Activated naive CD4-positive, alpha-beta T cell treated with anti-CD3 and anti-CD28 coated beads, Interleukin-2, amount 50 U/mL, for 72 hours (primary cell): ENCODE measurements at places on chromosomes 2 and 18.

DNA sequence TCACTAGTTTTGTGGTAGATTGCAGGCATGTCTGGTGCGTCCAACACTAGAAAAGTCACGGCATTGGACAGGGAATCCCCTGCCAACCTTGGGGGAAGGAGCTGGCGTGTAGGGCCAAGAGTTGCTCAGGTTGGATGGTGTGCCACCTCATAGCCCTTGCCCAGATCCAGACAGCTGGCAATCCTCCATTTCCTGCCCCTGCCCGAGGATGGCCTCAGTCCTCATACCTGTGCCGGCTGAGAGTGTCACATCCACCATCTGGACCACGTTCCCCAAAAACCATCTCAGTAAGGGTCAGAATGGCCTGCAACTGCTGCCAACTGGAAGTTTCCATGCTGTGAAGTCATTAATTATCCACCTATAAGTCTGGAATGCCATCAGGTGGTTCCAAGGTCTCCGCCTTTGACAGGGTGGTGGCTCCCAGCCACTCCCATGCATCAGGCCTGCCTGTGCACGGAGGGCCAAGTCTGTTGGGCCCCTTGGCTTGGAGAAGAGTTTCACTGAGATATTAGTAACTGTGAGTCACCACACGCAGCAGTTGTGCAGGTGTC is 55.0 kb downstream of the IMPA2 start:
- peak; percentile 28 for DNase-seq

DNA sequence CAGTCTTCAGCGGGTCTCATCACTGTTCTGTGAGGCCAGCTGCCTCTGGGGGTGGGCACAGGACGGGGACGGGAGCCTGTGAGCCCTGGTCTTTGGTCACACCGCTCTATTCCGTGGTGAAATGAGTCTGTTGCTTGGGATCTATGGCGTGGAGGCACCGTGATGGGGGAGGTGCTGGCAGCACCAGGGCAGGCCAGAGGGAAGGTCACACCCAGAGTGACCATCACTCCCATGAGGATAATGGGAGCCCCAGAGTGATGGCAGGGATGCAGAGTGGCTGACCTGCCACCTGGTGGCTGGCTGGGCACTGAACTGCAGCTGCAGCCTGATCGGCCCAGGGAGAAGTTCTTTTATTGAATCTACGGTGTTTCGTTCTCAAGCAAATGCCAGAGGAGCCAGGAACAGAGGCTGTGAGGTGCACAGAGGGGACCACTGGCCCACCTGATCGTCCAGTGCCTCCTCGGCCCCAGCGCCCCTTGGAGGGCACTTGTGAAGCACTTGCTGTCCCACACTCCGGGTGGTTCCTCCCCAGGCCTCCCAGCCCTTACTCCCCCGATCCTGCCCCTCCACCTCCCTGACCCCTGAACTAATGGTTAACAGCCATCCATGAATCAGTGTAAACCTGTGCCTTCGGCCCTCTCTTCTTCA is 17.9 kb downstream of the KCNIP3 start:
- no peak for DNase-seq

GRCh38 chr2:12317814-12318426 is 398.8 kb upstream of the TRIB2 start:
- DNase-seq, result no peak

GRCh38 chr2:194566907-194567660 is 1089.9 kb upstream of the SLC39A10 start:
- DNase-seq, result no peak

- DNase-seq, result no peak
Observed at GRCh38 chr2:8577573-8577972, 104.3 kb upstream of the ID2 start.

DNA sequence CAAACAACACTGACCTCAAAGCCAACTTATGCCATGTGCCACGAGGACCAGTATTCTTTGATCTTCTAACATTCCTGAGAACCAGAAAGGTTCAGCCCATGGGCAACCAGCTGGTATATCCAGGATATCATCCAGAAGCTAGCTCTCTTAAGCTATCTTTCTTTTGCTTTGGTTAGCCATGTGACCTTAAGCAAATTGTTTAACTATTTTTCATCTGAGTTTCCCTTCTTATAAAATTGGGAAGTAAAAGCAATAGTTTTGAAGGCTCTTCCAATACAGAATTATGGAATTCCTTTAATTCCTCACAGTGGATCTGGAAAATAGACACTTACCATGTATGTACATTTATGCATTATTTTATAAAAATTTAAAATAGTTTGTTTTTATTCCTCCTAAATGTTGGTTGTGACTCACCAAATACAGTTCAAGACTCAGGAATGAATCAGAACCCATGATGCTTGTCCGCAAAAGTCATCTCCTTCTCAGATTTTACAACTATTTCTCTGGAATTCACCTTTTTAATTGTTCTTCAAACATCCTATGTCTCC is 435.7 kb downstream of the ZEB2 start:
- DNase-seq, result no peak

DNA sequence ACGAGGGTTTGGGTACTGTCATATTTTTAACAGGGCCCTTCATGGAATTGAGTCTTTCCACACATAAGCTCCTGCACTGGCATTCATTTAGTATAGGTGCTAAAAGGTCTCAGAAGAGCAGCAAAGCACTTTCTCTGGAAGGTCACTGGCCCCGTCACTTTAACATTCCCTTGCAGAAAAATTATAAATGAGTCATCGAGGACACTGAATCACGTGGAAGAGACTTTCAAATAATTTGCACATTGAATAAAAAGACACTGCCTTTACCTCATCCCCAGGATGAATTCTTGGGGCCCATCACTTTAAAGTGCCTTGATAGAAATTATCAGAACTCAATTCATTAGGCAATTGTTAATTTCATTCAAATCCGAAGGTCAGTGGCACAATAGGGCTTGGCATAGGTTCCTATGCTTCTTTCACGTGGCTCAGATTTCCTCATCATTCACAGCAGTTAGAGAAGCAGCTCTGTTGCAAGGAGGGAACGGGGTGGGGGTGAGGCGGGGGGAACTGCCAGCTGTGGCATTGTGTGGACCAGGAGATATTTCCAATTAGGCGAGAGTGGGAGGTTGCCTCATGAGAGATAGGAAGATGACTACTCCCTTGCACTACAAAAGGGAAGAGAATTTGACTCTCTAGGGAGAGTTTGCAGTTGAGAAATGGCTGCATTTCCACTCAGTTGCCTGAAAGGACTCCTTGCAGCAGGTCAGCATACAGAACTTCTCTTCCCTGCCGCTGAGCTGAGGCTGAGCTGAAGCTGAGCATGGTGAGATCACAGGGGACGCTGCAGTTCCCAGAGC is 86.3 kb upstream of the NPAS2 start:
- DNase-seq, result no peak

DNA sequence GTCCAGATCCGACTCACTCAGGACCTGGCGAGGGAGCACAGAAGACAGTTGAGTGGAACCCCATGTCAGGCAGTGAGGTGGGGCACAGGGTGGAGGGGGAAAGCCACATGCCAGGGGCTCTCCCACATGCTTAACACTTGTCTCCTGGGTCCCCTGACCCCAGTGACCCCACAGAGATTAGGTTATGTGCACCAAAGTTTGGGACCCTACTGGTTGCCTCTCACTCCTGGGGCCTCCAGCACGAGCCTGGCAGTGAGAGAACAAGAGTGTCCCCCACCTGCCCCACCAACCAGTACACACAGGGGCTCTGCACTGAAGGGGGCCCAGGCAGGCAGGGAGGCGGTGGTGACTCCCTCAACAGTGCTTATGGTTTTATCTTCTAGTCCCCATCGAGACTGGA is 58.3 kb downstream of the CIB4 start:
- no peak for DNase-seq

DNA sequence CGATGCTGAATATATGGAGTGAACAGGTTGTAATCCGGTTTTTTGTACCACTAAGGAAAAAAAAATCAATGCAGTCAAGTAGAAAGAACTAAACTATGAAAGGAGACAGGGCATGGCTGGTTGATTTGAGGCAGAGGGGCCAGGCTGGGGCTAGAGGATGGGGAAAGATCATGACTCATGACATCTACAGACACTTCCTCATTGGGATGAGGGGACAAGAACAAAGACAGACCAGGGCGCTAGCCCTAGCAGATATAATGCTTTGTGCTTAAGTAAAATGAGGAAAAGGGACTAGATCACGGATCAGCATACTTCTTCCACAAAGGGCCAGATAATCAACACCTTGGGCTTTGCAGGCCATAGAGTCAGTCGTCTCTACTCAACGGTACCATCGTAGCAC is 55.8 kb downstream of the ST6GAL2 start:
- no peak for DNase-seq

DNA sequence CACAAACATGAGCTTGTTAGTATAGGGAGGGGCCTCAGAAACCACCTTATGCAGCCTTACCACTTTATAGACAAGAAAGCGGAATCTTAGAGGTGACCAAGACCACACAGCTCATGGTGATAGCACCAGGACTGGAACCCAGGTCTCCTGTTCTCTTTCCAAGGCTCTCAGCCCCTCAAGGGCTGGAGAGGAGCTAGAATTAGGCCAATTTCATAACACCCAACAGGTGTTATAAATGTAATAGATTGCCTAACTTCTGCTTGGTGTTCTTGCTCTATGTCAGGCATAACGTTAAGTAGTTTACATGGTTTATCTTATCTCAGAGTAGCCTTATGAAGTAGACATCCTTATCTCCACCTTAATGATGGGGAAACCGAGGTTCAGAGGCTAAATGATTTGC is 42.9 kb downstream of the RPL37A start:
- no peak for DNase-seq

GRCh38 chr2:204862809-204863208 is 317.5 kb downstream of the PARD3B start:
- DNase-seq, result no peak

- DNase-seq, result no peak
Observed at GRCh38 chr18:7011142-7011541, 106.5 kb downstream of the LAMA1 start.

DNA sequence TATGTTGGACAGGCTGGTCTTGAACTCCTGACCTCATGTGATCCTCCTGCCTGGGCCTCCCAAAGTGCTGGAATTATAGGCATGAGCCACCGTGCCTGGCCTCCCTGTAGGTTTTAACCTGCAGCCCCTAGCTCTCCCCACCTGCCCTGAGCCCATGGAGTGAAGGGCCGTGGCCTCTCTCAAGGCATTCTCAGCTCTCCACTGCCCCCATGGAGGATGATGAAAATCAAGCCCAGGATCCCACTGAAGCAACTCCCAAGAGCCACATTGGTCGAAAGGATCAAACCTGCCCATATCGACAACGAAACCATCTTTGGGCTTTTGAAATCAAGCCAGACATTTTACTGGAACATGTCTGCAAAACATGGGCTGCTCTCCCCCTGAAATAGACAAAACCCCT is 22.4 kb upstream of the CREG2 start:
- DNase-seq, result no peak

GRCh38 chr2:54029721-54030395 is 59.1 kb upstream of the PSME4 start:
- DNase-seq, result no peak

GRCh38 chr18:22311301-22311700 is 106.4 kb downstream of the CTAGE1 start:
- DNase-seq, result no peak

DNA sequence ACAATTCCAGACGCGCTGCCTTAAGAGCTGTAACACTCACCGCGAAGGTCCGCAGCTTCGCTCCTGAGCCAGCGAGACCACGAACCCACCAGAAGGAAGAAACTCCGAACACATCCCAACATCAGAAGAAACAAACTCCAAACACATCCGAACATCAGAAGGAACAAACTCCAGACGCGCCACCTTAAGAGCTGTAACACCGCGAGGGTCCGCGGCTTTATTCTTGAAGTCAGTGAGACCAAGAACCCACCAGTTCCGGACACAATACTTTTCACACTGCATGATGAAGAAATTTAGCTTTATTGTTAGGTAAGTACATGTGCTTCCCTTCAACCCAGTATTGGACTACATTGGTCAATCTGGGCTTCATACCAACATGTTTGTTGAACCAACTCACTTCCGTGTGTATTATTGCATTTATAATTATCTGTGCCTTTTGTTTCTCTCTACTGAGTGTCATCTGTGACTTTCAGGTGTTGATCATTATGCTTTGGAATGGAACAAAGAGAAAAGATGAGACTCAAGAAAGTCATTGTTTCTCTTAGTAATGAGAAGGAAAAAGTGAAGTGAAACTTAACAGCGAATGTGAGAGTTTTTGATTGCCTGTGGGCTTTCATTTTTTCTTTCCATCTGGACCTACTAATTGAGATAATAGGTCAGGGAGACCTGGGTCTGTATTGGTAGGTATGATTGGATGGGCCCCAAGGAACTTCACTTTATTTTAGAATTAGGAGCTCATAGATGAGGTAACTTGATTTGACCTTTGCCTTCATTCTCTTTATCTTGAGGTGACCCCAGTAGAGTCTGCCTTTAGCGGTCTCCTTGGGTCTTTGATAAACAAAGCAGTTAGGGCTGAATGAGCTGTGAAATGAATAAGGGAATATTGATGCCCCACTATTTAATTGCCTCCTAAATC is 76.1 kb upstream of the CAVIN2 start:
- DNase-seq, result no peak

DNA sequence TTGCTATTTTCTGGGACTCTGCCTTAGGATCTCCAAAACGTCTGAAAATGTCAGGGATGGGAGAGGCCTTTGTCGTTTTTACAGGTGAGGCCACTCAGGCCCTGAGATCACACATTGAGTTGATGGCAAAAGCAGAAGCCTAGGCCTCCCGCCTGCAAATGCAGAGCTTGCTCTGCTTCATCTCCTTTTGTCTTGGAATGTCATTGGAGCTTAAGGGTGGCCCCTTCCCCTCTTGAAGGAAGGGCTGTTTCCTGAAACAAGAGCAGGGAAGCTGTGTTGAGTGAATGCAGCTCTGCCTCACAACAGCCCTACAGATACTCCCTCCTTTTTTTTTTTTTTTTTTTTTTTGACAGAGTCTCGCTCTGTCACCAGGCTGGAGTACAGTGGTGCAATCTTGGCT is 123.5 kb downstream of the GLI2 start:
- DNase-seq, result no peak

DNA sequence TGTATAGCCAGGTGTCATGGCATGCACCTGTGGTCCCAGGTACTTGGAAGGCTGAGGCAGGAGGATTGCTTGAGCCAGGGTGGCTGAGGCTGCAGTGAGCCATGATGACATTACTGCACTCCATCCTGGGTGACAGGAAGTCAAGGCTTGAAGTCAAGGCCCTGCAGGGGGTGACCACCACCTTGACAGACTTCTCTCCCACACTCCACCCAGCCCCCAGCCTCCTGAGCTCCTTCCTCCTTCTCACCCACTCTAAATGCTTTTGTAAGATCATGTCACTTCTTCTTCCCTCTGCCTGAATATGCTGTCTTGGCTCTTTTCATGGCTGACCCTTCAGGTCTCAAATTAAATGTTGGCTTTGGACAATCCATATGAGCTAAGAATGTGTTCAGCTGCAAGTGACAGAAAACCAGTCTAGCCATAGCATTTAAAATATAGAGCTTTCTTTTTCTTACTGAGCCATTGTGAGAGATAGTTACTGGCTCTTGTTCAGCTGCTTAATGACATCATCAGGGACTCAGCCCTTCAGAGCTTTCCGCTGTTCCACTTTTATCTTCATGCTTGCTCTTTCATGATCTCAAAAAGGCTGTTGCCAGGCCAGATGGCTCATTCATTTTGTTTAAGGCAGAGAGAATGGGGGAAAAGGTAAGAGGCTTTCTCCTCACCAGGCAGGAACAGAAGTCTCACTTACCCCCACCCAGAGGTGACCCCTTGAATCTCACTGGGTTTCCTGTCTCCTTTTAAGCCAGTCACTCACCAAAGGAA is 36.7 kb upstream of the TTC39C start:
- no peak for DNase-seq
